ENCODE measurements at places on chromosomes 5 and 9.

- DNase-seq, result no peak
Measured at GRCh38 chr9:126862104-126862761, 1.8 kb downstream of the ZBTB34 start.

DNA sequence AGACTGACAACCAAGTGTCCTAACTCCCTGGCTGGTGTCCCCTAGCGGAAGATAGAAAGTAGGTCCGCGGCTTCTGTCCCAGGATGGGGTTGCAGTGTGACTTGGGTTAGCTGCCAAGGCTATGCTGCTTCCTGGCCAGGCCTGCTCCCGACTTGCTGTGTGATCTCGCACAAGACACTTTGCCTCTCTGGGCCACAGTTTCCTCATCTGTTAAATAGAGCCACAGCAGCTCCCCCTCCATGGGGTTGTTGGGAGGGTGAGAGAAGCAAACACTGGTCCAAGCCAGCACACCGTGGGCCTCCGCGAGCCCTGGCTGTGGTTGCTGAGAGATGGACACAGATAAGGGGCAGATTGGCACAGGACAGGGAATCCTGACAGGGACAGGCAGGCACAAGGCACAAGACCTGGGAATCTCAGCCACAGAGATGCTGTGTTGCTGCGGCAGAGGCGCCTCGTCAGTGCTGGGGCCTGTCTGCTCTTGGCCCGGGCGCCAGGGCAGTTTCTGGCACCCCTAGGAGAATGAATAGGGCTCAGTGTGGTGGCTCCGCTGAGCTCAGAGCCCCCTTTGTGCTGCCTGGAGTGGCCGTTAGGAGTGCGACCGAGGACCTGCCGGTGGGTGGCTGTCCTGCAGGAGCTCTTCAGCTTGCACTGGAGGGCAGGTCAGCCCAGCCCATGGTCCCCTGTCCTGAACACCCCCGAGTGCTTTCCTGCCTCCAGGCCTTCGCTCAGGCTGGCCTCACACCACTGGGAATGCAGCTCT lies 1.8 kb upstream of the SH2D3C start:
- DNase-seq, result no peak

GRCh38 chr9:135516132-135516860 lies 4.9 kb upstream of the LCN1 start:
- no peak for DNase-seq

DNA sequence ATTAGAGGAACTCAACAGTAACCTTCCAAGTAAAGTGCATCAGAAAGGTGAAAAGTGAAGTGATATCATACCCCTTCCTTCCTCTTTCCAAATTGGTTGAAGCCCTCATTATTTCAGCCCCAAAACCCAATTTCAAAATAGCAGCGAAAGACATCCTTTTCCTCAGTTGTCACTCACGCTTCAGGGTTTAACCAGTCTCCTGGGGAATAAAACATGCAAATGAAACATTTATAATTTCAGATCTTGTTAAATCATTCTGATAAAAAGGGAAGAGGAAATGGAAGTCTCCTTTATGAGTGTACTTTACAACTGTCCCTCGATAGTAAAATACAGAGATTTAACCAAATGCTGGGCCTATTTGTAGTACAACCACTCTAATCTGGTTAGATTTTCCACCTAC lies 22.5 kb downstream of the TRPM6 start:
- DNase-seq, result no peak

DNA sequence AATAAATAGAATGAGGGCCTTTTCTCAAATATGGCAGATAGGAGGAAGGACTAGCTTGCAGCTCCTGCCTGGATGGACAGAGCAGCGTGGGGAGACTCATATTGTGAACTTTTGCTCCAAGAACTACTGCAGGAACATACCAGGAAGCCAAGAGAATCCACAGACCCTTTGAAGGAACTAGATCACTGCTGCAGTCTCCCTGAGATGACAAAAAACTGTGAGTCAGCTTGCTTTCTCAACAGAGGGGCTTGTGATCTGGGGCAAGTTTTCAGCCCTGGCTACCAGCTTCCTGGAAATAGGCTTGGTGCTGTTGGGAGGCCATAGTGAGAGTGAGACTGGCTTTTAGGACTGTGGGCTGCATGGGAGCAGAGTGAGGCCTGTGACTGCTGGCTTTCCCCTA lies 170.6 kb upstream of the TRIM32 start:
- DNase-seq, result no peak

GRCh38 chr9:115596746-115597080 lies 478.8 kb upstream of the TNC start:
- no peak for DNase-seq

- DNase-seq, result no peak
Measured at GRCh38 chr9:13809401-13809800, 504.5 kb downstream of the NFIB start.

DNA sequence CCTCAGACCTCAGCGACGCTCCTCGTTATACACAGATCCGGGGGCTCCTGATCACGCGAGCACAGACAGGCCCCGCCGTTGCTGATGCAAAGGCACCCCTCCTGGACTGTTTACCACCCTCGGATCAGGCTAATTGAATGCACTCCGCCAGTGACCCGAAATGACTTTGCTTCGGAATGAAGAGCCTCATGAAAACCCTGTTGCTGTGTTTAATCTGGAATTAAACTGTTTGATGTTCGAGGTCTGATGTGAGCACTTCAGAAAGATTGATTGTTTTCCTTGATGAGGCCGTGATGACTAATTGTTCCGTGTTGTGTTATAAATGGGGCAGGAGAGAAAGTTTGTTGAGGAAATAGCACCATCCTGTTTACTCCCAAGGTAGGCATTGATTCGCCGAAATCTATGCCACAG lies 190.5 kb upstream of the PPP1R26 start:
- no peak for DNase-seq

- DNase-seq, result no peak
Measured at GRCh38 chr5:129616517-129616916, 131.4 kb upstream of the MINAR2 start.

DNA sequence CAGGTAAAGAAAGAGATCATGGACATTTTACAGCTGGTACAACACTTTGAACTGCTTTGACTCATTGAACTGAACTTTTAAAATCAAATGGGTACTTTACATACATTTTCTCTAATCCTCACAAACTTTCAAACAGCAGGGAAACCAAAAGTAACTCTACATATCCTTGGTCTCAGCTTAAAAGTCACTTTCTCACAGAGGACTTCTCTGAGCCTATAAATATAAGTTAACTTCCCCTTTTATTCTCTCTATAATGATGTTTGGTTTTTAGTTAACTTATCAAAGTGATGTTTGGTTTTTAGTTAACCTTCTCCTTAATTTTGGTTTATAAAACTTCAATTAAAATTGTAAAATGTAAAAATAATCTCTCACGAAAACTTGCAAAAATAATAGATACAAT lies 209.8 kb downstream of the MCTP1 start:
- DNase-seq, result no peak

- no peak for DNase-seq
Measured at GRCh38 chr5:168813184-168813968, 234.2 kb upstream of the PANK3 start.

DNA sequence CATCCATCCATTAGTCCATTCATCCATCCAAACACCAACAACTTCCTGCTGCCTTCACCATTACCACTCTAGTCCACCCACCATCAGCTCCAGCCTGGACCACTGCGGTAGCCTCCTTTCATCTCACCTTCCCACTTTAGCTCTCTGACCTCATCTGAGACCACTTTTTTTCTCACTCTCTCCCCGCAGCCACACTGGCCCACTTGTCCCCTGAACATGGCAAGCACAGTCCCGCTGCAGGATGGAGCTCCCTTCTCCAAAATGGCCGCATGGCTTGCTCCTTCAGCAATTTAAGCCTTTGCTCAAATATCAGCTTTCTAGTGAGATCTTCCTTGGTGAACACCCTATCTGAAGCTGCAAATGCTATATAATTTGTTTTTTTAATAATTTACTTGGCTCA lies 11.1 kb downstream of the CSF1R start:
- no peak for DNase-seq

DNA sequence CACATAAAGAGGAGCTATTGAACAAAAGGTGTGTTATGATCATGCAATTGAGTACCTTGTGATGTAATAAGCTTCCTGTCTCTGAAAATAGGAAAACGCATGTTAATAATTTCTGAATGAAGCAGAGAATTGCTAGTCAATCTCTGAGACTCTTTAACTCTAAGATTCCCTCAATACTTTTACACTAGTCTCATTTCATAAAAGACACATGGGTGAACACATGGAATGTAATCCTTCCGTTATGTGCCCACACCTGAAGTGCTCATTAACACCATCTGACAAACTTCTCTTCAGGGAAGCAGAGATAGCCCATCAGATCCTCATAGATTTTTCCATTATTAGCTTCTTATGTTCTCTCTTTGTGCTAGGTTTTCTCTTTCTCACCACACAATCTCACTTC lies 182.4 kb downstream of the TLR4 start:
- DNase-seq, result no peak

GRCh38 chr5:10489810-10490426 lies 48.2 kb downstream of the ROPN1L start:
- peak; percentile 4 for DNase-seq

DNA sequence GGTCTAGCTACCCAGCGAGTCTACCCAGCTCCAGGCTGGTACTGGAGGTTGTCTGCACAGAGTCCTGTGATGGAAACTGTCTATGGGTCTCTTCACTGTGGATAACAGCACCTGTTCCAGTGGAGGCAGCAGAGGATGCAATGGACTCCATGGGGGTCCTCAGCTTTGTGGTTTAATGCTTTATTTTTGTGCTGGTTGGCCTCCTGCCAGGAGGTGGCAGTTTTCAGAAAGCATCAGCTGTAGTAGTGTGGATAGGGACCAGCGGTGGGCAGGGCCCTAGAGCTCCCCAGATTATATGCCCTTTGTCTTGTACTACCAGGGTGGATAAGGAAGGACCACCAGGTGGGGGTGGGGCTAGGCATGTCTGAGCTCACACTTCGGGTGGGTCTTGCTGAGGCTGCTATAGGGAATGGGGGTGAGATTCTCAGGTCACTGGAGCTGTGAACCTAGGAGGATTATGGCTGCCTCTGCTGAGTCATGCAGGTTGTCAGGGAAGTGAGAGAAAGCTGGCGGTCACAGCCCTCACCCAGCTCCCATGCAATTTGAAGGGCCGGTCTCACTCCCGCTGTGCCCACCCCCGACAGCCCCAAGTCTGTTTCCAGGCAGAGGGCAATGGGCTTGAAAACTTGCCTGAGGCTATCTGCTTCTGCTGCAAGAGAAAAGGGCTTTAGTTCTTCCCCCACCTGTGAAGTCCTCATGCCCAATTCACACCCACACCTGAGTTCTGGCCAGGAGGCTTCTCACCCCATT lies 397.1 kb downstream of the TLE1 start:
- DNase-seq, result no peak

DNA sequence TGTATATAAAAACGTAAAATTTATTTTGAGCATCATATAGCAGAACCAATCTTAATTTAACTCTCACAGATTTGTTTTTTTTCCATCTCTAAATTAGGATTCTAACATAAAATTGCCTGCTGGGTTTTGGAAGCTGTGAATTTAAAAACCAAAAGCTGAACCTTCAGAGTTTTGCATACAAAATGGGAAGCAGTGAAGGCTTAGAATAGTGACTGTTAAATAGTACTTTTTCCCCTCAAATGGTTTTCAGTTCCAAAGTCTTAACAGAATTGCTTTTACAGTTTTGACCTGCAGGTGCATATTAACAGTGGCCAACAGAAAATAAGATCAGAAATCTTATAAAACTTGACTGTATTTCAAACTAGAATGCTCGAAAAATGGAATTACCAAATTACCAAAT lies 55.1 kb upstream of the LVRN start:
- no peak for DNase-seq

DNA sequence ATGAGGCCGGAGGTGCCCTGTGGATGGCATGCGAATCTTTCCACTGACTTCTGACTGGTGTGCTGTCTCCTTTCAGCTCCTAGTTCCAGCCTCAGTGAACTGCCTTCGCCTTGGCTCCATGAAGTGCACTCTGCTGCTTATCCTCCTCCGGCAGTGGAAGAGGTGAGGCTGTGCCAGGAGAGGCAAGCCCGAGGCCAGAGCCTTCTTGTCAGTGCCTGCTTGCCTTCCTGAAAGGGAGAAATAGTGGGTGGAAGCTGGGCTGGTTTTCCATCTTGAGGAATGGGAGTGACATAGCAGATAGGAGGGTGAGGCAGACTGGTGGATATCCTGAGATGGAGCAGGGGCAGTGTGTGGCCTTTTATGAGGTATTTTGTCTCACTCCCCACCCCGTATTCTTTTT lies 29.7 kb downstream of the SH3GLB2 start:
- no peak for DNase-seq
